Hematopoietic multipotent progenitor cell treated with erythropoietin and hydrocortisone succinate and interleukin-3 and kit ligand, for 6 days (in vitro differentiated cells): ENCODE measurements at places on chromosomes 7 and 10.

DNA sequence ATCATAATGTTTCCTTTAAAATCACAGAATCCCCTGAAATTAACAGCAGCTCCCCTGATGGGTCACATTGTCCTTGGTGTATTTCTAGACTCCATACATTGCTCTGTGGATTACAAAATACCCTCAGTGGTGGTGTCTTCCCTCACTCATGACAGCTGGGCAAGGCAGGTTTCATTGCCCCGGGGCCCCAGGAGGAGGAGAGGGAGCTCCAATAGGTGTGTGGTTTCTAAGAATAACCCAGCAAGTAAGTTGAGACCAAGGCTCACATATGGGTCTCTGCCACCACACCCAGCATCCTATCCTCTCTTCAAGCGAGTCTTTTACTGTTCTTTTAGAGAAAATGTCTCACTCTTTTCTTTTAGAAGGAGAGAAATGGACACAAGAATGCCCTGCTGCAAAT, 63.6 kb downstream of the PKD1L1 start:
- no peak for DNase-seq

DNA sequence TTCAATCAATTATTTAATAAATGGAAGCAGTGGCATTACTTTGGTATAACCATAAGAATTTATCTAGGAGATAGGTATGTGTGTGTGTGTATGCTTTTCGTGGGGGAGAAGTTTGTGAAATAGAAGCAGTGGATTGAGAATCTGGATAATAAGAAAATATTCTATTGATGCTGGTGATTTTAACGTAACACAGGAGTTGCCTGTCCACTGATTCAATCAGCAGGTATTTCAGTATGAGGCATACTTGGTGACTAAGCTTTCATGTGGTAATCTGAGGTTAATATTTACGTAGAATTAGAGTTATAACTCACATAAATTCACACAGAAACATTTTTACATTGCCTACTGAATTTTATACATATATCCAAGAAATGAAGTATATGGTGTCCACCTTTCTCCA, 568.0 kb downstream of the ZWINT start:
- DNase-seq: no peak

GRCh38 chr10:1183033-1183396, 126.8 kb downstream of the WDR37 start:
- no peak for DNase-seq

DNA sequence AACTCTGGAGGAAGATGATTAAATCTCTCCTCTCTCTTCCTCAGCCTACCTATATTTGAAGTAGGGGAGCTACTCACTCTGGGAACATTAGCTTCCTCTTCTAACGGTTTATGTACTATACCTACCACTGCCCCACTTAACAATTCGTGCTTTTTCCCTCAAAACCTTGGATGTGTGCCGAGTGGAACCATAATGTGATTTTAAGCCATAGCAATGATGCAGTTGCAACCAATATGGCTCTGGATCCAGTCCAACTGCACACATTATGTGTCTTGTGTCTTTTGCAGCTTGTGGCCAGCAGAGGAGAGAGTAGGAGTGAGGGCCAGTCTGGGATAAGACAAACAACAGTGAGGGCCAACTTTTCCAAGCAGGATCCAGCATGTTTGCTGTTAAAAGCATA, 170.7 kb downstream of the GATA3 start:
- DNase-seq: no peak

- peak; percentile 56 for DNase-seq
Observed at GRCh38 chr7:105141068-105141467, 127.1 kb downstream of the KMT2E start.

DNA sequence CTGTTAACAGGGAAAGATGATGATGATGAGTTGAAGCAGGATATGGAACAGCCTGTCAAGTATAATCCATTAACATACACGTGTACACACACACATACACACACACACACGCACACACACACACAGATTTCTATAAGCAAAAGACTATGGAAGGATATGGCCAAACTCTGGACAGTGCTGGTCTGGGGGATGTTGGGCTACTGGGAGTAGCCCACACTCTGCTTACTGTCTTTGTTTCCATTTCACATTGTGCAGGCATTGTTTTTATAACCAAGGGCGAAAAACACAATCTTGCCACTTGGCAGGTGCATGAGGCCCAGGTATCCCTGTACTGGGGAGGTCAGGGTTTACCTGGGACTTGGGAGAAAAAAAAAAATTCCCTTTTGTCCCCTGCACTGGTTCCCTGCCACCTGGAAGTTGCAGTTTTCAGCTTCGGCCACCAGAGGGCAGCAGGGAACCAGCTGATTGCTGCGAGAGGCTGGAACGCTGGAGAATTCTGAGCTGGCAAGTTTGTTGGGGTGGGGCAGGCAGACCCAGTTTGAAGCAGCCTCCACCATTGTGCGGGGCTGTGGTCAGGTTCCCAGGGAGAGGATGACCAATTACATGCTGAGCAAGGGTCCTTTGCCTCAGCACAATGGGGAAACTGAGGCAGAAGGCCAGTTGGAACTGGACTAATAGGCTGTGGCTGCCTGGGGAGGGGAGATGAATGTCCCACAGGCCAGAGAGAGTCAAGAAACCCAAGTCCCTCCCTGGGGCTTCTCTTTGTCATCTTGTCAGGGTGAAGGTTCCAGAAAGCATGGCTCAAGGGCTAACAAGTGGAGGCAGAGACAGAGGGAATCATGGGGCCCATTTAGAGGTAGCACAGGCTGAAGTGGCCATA, 27.3 kb downstream of the PPIF start:
- peak; percentile 81 for DNase-seq

GRCh38 chr10:1183701-1184100, 127.5 kb downstream of the WDR37 start:
- no peak for DNase-seq

- DNase-seq: peak; percentile 48
Observed at GRCh38 chr10:93751832-93752231, 5.9 kb upstream of the LGI1 start.

DNA sequence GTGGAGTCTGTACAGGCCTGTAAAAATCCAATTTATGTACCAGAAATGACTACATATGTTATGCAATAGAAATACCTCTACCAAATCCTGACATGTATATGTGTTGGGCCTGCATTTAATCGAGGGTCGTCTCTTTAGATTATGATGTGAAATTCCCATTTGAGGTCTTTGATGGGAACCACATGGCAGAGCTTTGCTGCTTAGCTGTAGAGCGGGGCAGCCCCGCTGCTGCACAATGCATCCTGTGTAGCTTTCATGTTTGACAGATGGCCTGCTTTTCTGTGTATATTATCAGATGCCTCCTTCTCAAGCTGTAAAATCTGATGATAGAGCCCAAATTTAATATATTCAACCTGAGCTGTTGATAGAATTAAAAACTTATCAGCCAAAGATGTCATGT, 65.8 kb downstream of the RAB18 start:
- no peak for DNase-seq

DNA sequence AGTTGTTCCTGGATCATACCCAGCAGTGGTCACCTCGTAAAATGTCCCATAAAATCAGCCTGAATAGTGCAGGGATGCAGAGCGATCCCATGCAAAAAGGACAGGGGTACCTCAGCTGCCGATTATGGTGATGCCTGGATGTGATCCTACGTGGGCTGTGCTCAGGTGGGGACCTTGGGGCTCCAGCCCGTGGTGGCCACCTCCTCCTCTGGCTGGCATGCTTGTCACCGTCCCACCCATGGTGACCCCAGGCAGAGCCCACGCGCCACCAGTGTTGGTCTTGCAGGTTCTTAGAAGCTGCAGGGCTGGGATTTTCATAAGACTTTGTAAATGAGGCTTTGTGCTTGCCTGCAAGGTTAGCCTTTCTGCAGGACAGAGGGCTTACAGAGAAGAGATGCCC, 97.2 kb downstream of the GLRX3 start:
- no peak for DNase-seq

GRCh38 chr7:14083761-14084160, 94.3 kb upstream of the ETV1 start:
- no peak for DNase-seq

DNA sequence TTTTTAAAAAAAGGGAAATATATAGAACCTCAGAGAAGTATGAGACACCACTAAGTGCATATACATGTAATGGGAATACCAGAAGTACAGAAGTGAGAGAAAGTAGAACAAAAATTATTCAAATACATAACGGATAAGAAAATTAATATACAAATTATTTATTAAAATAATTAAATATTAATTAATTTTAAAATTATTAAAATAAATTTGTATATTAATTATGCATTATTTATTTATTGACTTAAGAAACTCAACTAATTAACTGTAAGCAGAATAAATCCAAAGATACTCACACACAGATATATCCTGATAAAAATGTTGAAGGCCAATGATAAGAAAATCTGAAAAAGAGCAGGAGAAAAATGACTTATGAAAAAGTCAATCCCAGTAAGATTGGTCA, 1333.5 kb upstream of the CELF2 start:
- no peak for DNase-seq

- no peak for DNase-seq
Observed at GRCh38 chr7:151693140-151693539, 173.4 kb upstream of the RHEB start.

DNA sequence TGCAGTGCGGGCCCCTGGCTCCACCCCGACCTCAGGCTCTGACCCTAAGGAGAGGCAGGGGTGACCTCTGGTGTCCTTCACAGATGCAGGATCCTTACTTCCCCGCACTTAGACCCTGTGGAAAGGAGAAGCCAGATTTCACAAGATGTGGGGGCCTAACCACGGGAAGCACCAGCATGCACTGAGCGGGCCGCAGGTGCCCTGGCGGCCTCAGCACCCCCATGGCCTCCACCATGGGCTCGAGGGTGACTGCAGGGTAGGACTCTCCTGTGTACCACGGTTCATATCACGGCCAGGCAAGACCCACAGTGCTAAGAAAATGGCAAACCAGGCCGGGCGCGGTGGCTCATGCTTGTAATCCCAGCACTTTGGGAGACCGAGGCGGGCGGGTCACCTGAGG, 410.0 kb upstream of the FOXK1 start:
- no peak for DNase-seq

- no peak for DNase-seq
Observed at GRCh38 chr10:61052469-61053205, 108.7 kb upstream of the RHOBTB1 start.

GRCh38 chr7:36287371-36288241, 102.1 kb upstream of the ANLN start:
- DNase-seq: no peak

GRCh38 chr10:26855186-26855585, 5.6 kb downstream of the ABI1 start:
- peak; percentile 19 for DNase-seq

GRCh38 chr7:2112261-2113198, 120.2 kb downstream of the MAD1L1 start:
- DNase-seq: no peak

GRCh38 chr10:79387974-79388850, 40.9 kb downstream of the PPIF start:
- no peak for DNase-seq

- no peak for DNase-seq
Observed at GRCh38 chr10:692682-693351, 3.3 kb upstream of the DIP2C start.

- DNase-seq: no peak
Observed at GRCh38 chr10:4344492-4344994, 481.5 kb upstream of the AKR1E2 start.

DNA sequence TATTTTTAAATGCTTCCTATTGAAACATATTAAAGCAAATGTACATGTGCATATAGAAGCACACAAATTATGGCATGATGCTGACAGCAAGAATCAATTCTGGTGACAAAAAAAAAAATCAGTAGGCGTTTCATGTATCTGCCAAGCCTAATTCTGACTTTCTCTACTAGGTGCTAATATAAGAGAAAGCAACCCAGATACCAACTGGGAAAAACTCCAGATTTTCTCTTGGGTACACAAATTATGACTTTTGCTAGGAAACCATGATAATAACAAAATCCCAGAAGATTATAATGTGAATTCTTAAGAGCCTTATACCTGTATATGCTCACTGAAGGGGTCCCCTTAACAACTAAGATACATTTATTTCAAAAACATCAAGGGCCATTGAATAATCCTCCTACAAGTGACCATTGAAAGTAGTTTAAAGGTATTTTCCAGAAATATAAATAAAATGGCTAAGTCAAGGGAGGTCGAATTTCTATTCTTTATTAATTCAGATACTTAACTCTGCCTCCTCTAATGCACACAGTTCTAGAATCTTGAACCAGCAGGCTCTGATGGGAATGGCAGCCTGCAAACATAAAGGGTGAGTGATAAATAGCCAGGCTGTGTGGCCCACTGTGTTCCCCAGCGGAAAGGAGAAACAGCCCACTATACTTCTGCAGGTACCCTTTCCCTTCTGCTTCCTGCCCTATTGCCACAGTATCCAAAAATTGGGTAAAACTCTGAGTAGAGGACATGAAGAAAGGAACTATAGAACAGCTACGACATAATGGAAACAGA, 84.5 kb downstream of the DGKB start:
- no peak for DNase-seq

DNA sequence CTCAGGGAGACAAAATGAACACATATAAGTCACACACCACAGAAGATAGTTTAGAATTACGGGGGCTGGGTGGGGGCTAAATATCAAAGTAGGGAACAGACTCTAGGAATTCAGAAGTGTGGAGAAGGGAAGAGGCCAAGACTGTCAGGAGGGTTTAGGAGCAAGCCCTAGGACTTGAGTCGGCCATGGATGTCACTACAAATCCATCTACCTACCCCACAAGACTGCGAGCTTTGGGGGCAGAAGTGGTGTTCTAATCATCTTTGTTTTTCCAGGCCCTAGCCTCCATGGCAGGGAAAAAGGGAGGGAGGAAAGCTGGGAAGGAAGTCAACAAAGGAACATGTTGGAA, 5.8 kb upstream of the ARHGAP19 start:
- DNase-seq: no peak

DNA sequence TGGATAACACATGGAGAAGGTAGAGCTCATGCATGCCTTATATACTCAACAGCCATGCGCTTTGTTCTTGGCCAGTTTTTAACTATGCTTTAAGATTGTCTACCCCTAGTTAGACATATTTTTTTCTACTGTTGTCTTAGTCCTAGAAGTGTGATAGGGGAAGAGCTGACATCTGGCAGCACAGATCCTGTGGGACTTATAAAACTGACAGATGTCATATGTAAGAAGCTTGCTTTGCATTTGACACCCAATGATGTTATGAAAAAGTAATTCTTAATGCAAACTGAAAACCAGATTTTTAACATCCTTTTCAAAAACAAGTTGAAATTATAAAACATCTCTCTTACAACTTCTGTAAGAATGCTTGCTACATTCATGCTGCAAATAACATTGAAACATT, 715.9 kb upstream of the LRRN3 start:
- no peak for DNase-seq

GRCh38 chr7:39605087-39605486, 18.3 kb upstream of the RALA start:
- DNase-seq: no peak
